ENCODE measurements at places on chromosomes 12 and 14.

- DNase-seq = no peak
Measured at GRCh38 chr12:120941846-120942405, 36.4 kb upstream of the HNF1A start.

DNA sequence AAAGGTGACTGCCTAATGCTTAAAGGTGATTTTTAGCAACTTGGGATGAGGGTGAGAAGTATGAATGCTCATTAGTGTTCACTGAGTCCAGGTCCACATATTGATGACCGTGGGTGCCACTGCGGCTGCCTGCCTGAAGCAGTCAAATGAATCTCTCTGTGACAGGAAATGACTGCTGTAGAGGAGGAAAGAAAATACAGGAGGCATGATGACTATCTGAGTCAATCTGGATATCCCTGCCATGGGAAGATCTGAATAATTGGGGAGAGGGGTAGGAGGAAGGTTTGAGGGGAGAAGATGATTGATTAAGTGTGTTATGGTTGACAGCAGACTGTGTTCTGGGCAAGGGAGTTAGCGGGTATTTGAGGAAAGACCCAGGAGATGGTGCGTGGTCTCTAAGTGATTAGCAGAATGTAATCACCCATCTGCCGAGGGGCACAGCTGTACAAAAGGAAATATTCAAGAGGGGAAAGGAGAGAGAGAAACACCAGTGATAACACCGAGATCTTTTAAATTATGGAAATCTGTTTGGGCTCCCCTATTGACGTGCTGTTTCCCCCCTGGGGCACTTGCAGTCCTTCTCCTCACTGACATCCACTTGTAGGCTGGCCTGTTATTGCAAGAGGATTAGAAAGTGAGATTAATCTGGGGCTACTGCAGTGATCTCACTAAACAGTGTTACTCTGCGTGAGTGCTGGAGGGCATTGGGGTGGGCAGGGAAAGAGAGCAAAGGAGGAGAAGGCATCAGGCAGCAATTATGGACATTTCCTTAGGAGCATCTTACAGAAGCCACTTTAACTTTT is 97.7 kb downstream of the AKAP6 start:
- DNase-seq = peak; percentile 17

DNA sequence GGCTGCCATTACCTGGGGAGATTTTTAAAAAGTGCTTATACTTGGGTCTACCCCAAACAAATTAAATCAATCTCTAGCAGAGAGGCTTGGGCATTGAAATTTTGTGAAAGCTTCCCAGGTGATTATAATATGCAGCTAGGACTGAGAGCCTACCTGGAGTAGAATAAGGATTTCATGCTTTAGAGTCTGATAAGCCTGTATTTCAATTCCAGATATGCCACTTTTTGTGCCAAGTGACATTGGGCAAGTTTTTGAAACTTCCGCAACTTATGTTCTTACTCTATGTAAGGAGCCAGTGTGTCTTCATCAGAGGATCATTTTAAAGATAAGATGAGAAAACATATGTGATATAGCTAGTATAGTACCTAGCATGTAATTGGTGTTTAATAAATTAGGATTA is 159.8 kb upstream of the LRIG3 start:
- DNase-seq = no peak

GRCh38 chr12:26246483-26247164 is 51.3 kb downstream of the SSPN start:
- peak; percentile 99 for DNase-seq

GRCh38 chr12:122851820-122852219 is 16.6 kb downstream of the HIP1R start:
- DNase-seq = peak; percentile 94

GRCh38 chr12:14153803-14154202 is 172.4 kb upstream of the GRIN2B start:
- DNase-seq = no peak

DNA sequence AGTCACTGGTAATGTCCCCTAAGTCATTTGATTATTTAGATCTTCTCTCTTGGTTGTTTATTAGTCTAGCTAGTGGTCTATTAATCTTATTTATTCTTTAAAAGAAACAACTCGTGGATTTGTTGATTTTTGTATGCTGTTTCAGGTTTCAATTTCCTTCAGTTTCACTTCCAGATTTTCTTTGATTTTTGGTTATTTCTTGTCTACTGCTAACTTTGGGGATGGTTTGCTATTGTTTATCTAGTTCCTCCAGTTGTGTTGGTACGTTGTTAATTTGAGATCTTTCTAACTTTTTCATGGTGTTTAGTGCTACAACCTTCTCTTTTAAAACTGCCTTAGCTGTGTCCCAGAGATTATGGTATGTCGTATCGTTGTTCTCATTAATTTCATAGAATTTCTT is 18.5 kb upstream of the CD69 start:
- no peak for DNase-seq

- DNase-seq = no peak
Measured at GRCh38 chr14:103001651-103002396, 55.5 kb downstream of the CDC42BPB start.

DNA sequence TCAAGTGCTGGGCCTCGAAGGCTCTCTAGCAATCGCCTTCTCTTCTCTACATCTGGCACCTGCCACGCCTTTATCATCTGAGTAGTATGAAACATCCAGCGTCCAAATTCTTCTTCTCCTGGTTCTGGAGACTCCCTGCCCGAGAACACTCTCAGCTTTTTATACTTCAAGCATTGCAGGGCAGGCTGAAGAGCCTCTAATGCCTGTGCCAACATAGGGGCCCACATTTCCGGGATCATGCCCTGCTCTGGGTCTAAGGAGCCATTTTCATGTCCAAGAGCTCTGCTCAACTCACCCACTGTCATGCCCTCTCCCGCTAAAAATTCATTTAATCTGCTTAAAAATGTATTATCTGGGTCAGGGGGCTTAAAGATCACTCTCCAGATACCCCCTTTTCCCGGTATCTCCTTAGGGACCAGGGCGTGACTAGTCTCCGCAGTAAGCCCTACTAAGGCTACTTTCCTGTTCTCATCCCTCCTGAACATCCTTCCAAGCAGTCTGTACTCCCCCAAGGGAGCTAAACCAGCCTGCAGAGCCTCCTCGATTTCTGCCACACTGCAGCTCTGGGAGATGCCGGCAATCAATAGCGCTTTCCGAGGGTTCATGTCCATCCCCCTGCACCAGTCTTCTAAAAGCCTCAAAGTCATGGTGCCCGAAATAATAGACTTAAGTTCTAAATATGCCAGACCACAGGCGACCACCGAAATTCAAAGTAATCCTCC is 940 bp downstream of the MOAP1 start:
- no peak for DNase-seq

- no peak for DNase-seq
Measured at GRCh38 chr14:77565994-77566305, 50.5 kb downstream of the SPTLC2 start.

GRCh38 chr12:90652280-90652679 is 302.7 kb downstream of the CCER1 start:
- peak; percentile 4 for DNase-seq

GRCh38 chr14:105944632-105945610 is 418.5 kb downstream of the TMEM121 start:
- DNase-seq = peak; percentile 73

DNA sequence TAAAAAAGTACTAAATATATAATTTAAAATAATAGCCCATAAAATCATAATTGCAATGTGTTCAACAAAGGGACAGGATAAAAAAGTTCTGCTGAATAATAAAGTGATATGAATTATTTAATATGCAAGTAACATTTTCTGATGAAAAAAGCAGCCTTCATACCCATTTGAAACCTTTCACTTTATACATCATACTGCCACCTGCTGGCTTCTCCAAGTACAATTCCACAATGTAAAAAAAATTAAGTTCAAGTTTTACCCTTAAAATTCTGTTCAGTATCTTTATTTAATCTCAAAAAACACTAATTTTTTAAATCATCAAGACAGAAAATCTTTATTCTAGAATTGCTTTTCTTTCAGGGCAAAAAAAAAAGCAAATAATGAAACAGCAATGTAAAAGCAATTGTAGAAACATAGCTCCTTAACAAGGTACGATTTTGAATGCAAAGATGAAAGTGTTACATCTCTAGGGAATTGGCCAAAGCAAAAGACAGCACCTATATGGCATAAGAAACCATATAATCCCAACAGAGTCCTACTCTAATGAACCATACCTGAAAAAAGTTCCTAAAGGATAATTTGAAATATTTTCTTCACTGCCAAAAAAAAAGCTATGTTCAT is 15.0 kb downstream of the MDM1 start:
- DNase-seq = peak; percentile 65

DNA sequence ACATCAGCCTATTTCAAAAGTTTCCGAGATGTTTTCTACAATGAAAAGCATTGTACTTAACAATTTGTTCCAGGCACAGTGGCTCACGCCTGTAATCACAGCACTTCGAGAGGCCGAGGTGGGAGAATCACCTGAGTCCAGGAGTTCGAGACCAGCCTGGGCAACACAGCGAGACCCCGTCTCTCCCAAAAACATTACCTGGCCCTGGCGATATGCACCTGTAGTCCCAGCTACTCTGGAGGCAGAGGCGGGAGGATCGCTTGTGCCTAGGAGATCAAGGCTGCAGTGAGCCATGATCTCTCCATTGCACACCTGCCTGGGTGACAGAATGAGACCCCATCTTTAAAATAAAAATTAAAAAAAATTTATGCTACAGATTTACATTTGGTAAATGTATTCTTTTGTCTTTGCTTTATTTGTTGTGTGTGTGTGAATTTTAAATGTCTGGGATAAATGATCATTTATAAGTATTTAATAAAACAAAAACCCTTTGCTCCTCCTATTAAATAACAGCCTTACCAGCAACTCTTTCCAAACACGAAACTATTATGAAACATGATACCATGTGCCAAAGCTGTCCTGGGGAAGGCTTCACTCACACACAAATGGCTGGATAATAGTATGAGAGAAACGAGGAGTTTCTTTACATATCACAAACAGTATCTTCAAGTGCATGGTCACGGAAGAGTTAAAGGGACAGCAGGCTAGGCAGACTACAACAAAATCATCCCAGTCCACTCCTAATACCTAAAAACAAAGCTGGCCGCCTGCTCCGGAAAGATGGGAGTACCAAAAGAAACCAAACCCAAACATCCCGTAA is 1.1 kb downstream of the ATXN3 start:
- DNase-seq = no peak

DNA sequence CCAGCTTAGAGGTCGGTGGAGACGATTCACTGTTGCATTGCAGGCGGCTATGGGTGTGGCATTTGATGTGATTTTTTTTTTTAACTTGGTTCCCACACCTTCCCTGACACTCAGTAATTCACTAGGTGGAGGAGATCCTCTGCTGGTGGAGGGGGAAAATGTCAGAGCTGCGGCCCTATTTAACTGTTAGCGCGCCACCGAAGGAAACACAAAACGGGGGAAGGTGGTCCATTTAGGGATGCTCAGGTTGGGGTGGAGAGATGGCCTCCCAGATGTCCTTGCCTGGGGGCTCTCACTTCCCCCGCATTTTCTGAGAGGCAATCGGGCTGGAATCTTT is 4.3 kb upstream of the HOXC12 start:
- peak; percentile 47 for DNase-seq

GRCh38 chr14:75662966-75663365 is 1.9 kb downstream of the TTLL5 start:
- DNase-seq = no peak

DNA sequence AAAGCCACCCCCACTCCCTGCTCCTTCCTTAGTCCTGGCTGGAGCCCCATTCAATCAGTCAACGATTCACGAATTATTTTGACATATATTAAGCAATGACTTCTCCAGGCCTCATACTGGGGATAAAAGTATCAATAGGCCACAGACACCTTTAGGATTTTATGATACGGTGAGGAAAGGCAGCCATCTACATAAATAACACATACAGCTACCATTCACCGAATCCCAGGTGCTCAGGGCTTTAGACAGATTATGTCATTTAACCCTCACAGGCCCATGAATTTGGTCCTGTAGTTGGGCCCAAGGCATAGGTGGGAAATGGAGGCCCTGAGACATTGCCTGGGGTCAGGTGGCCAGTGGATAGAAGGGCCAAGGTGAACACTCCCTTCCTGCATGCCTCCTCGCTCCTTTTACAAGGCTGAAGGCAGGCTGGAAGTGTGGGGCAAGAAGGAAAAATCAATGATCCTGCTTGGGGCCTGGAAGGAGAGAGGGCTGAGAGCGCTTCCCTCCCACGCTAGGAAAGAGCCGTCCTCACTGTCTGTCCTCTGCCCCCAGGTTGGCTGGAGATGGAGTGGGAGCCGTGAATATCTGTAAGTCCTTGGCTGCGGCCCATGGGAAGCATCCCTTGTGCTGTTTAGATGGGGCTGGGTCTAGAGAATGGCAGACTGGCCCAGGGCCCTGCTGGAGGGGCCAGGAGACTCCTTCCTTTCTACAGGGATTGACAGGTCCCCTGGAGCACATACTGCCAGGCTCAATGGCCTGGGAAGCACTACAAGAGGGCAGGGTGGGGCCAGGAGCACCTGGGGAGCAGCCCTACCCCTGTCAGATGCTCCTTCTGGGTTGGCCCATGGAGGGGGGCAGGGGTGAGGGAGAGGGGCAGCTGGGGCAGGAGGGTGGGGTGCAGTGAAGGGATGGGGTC is 14.8 kb downstream of the KRT7 start:
- peak; percentile 38 for DNase-seq

GRCh38 chr14:85576218-85576617 is 46.3 kb downstream of the FLRT2 start:
- DNase-seq = no peak

DNA sequence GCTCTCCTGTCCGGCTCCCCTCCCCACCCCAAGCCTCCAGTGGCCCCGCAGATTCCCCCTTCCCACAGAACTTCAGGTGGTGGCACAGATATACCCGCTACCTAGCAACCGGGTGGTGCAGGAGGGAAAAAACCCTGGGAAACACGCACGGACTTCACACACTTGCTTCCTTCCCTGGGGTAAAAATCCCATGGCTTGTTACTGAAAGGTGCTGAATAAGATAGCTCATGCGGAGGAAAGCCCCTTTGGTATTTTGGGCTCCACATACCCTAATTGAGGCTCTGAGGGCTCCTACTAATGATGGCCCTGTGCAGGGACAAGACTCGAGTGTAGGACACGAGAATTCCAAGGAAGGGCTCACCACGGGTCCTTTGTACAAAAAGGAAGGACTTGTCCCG is 869 bp upstream of the RIMBP2 start:
- DNase-seq = no peak

DNA sequence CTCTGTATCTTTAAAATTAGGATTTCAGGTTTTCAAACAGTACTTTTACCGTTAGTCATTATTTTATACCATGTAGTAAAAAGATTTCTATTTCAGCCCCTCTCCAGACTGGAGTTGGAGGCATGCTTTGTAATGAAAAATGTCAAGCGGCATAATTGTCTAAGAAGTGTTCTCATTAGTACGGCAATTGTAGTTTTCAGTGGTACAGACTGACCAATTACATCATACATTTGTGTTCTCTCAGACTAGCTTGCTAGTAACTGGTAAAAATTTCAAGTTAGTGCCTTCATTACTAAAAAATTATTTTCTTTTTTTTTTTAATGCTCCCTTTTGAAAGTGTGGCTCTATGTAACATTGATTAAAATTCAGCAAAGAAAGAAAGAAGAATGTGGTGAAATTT is 4.5 kb downstream of the USP30 start:
- no peak for DNase-seq

GRCh38 chr12:112275207-112275606 is 107.0 kb downstream of the HECTD4 start:
- no peak for DNase-seq
